Small intestine (tissue), 16 donors: ENCODE measurements at places on chromosomes 7 and 10. TPM values are rescaled to one million over a fixed set of nuclear protein-coding genes. Genes with fewer than 3 reads are reported as not detected.

DNA sequence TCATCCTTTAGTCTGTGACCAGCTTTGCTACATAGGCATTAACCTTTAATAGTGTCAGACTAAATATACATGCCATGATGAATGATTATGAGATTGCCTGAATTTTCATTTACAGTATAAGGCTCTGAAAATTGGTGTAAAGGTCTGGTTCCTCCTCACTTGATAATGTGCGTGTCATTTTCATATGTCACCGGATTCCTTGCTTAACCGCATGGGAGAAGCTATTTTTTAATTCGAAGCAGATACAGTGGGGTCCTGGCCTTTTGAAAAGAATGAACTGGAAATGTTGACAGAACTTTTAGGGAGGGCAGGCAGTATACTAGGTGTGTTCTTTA is 192.4 kb upstream of the SH2B2 start:
- no peaks in the 10 kb centered on the region for H3K27me3 ChIP-seq
- H3K4me3 ChIP-seq, result no peak overlapping the region
- H3K36me3 ChIP-seq, result peaks cover 24% of the 10 kb centered on the region
- H3K4me1 ChIP-seq, result peaks cover 36% of the 10 kb centered on the region
- DNase-seq, result no peak

The METTL27 gene
- polyA plus RNA-seq, result 4.1 TPM

- H3K27me3 ChIP-seq, result no peaks in the 10 kb centered on the region
- DNase-seq, result no peak
- H3K27ac ChIP-seq, result no peak overlapping the region
- H3K4me3 ChIP-seq, result no peak overlapping the region
- no peaks in the 10 kb centered on the region for H3K4me1 ChIP-seq
- H3K36me3 ChIP-seq, result no peaks in the 10 kb centered on the region
Measured at GRCh38 chr10:15232279-15232678, 63.8 kb upstream of the NMT2 start.

GRCh38 chr7:133135451-133135850 is 53.6 kb upstream of the CHCHD3 start:
- H3K4me1 ChIP-seq, result no peaks in the 10 kb centered on the region
- H3K27me3 ChIP-seq, result no peaks in the 10 kb centered on the region
- H3K36me3 ChIP-seq, result no peaks in the 10 kb centered on the region
- H3K27ac ChIP-seq, result no peak overlapping the region
- no peak overlapping the region for H3K4me3 ChIP-seq
- DNase-seq, result no peak

DNA sequence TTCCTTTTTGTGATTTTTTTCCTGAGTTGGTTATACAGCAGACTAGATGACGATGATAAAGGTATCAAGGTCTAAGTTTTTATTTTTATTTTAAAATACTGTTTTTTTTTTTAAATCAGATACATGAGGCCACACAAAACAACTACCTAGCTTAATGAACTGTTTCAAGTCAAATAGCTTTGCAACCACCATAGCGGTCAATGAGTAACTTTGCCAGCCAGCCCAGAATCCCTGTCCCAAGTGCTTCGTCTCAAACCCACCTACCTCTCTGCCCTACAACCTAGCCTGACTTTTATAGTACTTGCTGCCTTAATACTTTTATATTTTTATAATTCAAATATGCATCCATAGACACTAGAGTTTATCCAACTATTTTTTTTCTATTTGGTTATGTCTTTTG is 676.5 kb downstream of the NRG3 start:
- no peaks in the 10 kb centered on the region for H3K36me3 ChIP-seq
- no peaks in the 10 kb centered on the region for H3K27me3 ChIP-seq
- H3K4me1 ChIP-seq, result no peaks in the 10 kb centered on the region

GRCh38 chr10:114680543-114681117 is 22.6 kb upstream of the ABLIM1 start:
- no peak for DNase-seq
- H3K27me3 ChIP-seq, result no peaks in the 10 kb centered on the region
- H3K4me1 ChIP-seq, result peaks cover 5% of the 10 kb centered on the region
- no peak overlapping the region for H3K4me3 ChIP-seq
- no peak overlapping the region for H3K27ac ChIP-seq
- no peaks in the 10 kb centered on the region for H3K36me3 ChIP-seq

DNA sequence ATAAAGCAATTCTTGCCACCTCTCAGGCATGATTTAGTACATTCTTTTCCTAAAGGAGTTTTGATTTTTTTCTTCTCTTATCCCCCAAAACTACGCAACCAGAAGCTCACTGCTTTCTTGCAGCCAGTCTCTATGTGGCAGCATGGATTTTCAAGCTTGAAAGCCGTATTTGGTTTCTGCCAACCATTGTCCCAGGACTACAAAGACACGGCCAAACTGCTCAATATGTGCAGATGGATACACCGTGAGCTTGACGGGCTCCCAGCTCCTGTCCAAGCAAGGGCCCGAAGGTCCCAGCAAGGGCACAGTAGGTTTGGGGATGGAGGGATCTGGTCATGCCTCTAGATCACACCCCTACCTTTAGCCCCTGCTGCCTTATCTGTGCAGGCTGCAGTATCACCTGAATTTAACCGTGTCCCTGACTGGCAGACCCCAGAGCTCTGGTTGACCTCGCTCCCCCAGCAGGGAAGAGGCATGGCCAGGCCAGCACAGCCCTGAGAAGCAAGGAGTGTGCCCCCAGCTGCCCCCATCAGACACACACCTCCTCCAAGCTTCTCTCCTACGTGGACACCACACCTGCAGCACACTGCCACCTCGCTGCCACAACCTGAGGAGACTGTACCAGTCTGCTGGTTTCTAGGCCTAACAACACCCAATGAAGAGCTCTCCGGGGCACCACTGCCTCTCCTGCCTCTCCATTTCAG is 86.8 kb downstream of the COBL start:
- H3K27ac ChIP-seq, result no peak overlapping the region
- DNase-seq, result no peak
- no peaks in the 10 kb centered on the region for H3K27me3 ChIP-seq
- no peak overlapping the region for H3K4me3 ChIP-seq

The MALRD1 gene
- 41.6 TPM for polyA plus RNA-seq

GRCh38 chr7:26857506-26858240 is 6.7 kb downstream of the SKAP2 start:
- H3K27ac ChIP-seq, result peak overlapping the region; percentile 57
- peaks cover 15% of the 10 kb centered on the region for H3K4me1 ChIP-seq
- no peaks in the 10 kb centered on the region for H3K36me3 ChIP-seq

GRCh38 chr10:132443605-132443982 is 46.6 kb downstream of the PWWP2B start:
- DNase-seq, result peak; percentile 61
- no peaks in the 10 kb centered on the region for H3K27me3 ChIP-seq
- H3K4me1 ChIP-seq, result peaks cover 38% of the 10 kb centered on the region

- H3K27ac ChIP-seq, result no peak overlapping the region
- H3K4me3 ChIP-seq, result no peak overlapping the region
- no peaks in the 10 kb centered on the region for H3K27me3 ChIP-seq
- peaks cover 34% of the 10 kb centered on the region for H3K36me3 ChIP-seq
- no peak for DNase-seq
Measured at GRCh38 chr10:3099291-3100092, 32.1 kb downstream of the PFKP start.

The PPP1R17 gene
- not detected for polyA plus RNA-seq

The EGFR gene
- polyA plus RNA-seq, result 2.2 TPM

- no peak overlapping the region for H3K4me3 ChIP-seq
- DNase-seq, result peak; percentile 15
- no peaks in the 10 kb centered on the region for H3K27me3 ChIP-seq
- H3K4me1 ChIP-seq, result no peaks in the 10 kb centered on the region
- H3K27ac ChIP-seq, result no peak overlapping the region
Measured at GRCh38 chr10:84214612-84215235, 10.6 kb downstream of the LRIT2 start.

- no peak overlapping the region for H3K27ac ChIP-seq
- H3K4me3 ChIP-seq, result no peak overlapping the region
- H3K4me1 ChIP-seq, result no peaks in the 10 kb centered on the region
- no peaks in the 10 kb centered on the region for H3K27me3 ChIP-seq
Measured at GRCh38 chr7:11328309-11328708, 354.6 kb downstream of the PHF14 start.

The OR9A2 gene
- polyA plus RNA-seq, result not detected

- no peak overlapping the region for H3K27ac ChIP-seq
- no peak overlapping the region for H3K4me3 ChIP-seq
- H3K4me1 ChIP-seq, result no peaks in the 10 kb centered on the region
- no peaks in the 10 kb centered on the region for H3K36me3 ChIP-seq
Measured at GRCh38 chr7:20064974-20065862, 152.0 kb downstream of the MACC1 start.

- H3K27ac ChIP-seq, result peak overlapping the region; percentile 38
- DNase-seq, result peak; percentile 23
- H3K4me1 ChIP-seq, result no peaks in the 10 kb centered on the region
- H3K4me3 ChIP-seq, result peak overlapping the region; percentile 61
- H3K36me3 ChIP-seq, result no peaks in the 10 kb centered on the region
Measured at GRCh38 chr7:93232673-93233018, 480 bp downstream of the VPS50 start.

The ANKRD61 gene
- 0.67 TPM for polyA plus RNA-seq
